Omental fat pad (tissue), 4 donors: ENCODE measurements at places on chromosomes 5 and 9. TPM values are rescaled to one million over a fixed set of nuclear protein-coding genes. Genes with fewer than 3 reads are reported as not detected.

DNA sequence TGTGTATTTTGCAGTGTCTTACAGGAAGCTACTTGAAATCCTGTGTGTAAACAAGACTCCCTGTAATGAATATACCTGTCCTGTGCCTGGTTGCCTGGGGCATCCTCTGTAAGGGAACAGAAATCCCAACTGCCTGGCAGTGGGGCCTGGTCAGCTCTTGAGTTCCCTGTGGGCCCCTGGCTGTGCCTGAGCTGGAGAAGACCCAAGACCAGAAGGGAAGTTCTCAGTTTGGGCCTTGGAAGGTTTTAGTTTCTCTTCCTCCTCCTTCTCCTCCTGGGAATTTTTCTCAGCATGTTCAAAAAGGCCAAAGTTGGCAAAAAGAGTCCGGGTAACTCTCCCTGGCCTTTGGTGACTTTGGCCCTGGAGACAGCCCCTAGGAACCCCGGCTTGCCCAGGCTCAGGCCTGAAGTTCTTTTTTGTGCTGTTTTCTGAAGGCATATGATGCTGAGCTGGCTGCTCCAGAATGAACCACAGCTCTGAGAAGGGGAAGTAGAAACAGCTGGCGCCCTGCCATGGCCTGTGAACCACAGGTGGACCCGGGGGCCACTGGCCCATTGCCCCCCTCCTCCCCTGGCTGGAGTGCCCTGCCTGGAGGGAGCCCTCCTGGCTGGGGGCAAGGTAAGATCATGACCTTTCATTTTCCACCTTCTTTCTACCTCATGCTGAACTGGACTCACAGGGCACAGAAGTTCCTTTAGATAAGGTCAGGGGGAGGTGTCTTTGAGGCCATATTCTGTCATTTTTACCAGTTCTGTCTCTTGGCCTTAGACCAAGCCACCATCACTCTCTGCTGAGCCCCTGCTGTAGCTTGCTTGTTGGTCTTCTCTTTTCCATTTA is 5.8 kb downstream of the TMEM268 start:
- peak; percentile 53 for DNase-seq

- DNase-seq = no peak
These were observed 123.6 kb downstream of the INVS start for GRCh38 chr9:100222674-100223073.

DNA sequence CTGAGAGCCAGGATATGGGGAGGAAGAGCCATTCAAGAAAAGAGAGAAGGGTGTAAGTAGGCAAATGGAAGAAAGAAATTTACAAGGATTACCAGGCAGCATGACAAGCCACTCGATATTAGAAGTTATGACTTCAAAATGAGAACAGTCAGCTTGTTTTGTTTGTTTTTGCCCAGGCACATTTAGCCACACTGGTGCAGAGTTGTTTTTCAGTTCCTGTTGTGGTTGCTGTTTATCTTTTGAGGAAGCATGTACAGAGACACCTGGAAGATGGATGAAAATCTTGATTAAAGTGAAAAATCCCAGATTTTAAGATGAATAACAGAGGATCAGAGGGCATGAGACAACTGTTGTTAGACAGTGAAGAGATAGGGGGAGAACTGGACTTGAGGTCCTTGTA is 199.1 kb downstream of the MTRR start:
- DNase-seq = no peak

BTNL8 gene
- total RNA-seq = 3.0 TPM

GRCh38 chr5:118596255-118596654 is 392.1 kb downstream of the DTWD2 start:
- DNase-seq = no peak

COL23A1 gene
- 1.0 TPM for total RNA-seq

DNA sequence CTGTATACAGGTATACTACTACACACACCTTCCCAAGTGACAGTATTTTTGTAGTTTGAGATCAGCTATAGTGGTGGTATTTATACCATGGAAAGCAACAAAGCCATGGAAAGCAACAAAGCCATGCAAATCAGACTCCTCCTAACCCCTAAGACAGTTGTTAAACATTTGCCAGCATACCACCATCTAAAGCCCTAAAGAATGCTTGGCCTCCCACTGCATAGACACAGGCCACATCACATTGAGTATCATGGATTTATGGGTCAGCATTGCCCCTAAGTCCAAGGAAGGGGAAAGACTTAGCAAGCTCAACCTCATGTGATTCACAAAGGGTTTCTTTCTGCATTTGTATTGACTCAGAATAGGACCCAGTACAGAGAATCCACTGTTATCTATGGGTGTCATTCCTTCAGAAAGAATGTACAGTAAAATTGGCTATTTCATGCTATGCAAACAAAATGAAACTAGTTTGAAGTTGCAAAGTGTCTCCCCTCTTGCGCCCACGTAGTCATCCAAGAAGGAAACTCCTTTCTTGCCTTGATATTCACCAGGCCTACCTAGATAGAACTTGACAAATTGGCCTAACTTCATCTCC is 70.4 kb upstream of the IQGAP2 start:
- DNase-seq = no peak

TMEM8B gene
- total RNA-seq = 2.7 TPM

HBEGF gene
- total RNA-seq = 81.8 TPM

GRCh38 chr9:14127656-14128055 is 186.3 kb downstream of the NFIB start:
- DNase-seq = no peak

DTWD2 gene
- 3.4 TPM for total RNA-seq

ECSCR gene
- 17.9 TPM for total RNA-seq
